ENCODE measurements at places on chromosomes 3 and 15.

DNA sequence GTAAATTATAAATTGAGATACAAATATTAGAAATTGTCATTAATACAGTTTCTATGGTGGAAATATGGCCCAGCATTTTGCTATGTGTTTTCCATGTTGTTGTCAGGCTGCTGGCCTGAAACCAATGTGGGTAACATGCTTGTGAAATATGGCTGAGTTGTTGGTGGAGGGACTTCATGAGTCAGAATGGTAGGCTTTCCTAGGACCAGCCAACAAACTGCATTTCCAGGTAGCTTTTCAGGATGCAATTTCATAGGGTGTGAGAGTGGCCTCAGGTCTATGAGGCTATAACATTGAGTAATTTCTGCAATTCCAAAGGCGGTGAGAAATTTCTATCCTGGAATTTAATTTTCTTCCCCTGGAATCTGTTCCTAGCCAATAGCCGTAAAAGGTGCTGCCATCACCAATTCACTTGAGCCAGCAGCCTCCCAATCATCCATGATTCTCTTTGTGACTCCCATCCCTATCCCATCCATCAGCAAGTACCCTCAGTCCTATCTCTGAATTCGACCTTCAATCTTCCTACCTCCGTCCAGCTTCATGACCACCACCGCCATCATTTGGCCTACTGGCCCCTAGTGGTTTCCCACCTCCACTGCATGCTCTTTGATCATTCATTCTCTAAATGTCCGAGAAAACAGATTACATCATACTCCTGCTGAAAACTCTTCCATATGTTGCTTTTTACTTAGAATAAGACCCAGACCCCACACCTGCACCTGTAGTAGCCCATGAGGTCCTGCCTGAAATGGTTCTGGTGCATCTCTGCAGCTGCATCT, 276.6 kb upstream of the CFAP20DC start:
- no peak for DNase-seq

DNA sequence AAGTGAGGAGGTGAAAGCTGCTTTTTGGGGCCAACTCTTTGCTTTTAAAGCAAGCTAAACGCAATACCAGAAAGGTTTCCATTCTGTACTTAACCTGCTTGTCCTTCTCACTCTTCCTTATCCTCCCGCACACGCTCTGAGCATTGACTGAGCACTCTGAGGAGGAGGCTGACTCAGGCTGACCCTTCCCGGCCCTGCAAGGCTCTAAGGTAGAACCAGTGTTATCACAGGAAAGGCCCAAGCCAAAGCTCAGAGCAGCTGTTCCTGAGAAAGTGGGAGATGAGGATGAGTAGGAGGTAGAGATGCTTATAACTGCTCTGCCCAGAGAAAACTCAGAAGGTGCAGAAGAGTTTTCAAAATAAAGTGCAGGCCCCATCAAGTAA, 2.3 kb downstream of the B3GNT5 start:
- DNase-seq: no peak

GRCh38 chr3:172101107-172101506, 61.7 kb downstream of the FNDC3B start:
- DNase-seq: peak; percentile 29

GRCh38 chr15:32871883-32872282, 154.1 kb downstream of the GREM1 start:
- no peak for DNase-seq

DNA sequence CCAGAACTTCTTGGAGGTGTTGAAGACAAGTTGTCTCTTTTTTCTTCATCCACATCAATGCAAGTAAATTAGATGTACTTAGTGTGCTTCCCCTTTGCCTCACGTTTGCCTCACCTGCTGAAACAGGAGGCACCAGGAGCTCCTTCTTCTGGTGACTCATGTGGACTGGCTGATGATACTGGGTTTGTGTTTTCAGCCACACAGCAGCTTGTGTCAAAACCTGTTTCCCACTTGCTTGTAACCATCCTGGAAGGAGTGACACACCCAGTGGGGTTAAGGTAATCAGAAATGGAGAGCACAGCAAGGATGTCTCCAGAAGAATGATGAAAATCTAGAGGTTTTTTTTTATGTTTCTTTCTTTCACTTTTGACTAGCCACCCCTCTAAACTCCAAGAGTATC, 143.3 kb upstream of the RBMS3 start:
- DNase-seq: no peak

GRCh38 chr15:55764398-55764797, 21.4 kb upstream of the PRTG start:
- no peak for DNase-seq

- peak; percentile 22 for DNase-seq
Measured at GRCh38 chr3:12556314-12556689, 585 bp upstream of the MKRN2 start.

GRCh38 chr15:48984021-48984710, 20.4 kb upstream of the SHC4 start:
- DNase-seq: no peak

DNA sequence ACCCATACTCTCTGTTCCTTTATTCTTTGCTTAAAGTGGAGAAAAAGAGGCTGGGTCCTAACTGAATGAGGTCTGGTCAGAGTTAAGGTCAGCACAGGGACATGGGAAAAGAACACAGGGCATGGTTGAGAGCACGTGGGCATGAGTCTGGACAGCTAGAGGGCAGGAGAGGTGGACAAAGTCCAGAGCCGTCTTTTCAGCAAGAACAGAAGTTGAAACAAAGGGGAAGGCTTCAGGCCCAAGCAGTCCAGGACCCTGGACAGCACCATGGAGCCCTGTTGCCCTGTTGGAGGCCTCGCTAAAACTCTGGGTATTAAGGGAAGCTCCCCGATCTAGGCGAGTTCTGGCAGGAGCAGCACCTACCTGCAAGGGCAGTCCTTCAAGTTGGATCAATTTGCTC, 50.7 kb downstream of the XYLB start:
- peak; percentile 44 for DNase-seq

DNA sequence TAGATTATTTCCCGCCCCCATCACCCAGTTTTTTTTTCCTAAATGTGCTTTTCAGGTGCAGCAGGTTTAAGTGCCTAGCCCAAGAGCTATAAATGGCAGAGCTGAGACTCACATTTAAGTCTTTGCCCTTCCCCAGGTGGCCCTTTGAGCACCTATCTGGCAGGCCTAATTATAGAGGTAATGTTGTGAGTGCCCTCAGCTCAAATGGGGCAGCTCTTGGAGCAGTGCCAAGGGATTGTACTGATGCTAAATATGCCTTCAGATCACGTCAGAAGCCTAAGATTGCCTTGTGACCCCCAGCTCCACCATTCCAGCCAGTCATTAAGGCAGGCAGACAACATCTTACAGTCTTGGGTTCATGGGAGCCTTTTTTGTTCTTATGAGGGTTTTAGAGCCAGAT, 159.5 kb downstream of the RPLP1 start:
- DNase-seq: no peak

GRCh38 chr15:29089731-29090616, 179.6 kb downstream of the NSMCE3 start:
- no peak for DNase-seq

DNA sequence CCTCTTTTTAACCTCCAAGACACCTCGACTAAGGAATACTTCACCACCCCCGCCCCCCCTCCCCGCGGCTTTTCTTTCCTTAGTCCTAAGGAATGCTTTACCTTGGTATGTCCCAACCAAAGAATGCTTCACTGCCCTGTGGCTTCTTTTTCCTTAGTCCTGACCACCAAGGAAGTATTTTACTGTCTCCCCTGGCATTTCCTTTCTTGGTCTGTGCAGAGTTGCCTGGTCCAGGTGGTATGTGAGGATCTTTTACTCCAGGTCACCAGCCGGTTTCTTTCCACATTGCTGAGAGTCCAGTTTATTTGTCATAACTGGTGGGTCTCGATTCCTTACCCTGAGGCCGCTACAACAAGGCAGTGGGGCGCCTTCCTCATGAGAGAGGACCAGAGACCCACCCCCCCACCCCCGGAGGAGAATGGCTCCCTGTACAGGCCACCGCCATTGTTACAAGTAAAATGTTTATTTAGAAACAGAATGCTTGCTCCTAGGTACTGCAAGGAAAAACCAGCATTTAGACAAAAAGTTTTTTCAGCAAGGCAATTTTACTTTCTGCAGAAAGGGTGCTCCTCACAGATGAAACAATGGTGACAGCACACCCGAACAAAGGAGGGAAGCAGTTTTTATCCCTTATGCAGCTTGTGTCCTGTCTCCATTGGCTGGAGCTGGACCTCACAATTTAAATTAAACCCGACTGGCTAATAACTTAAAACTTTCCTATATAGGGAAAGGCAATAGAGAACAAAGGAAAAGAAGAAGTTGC, 23.1 kb upstream of the MTHFS start:
- DNase-seq: no peak

- no peak for DNase-seq
Measured at GRCh38 chr15:38076786-38077185, 142.3 kb downstream of the TMCO5A start.

- peak; percentile 66 for DNase-seq
Measured at GRCh38 chr3:13282358-13282985, 137.7 kb downstream of the NUP210 start.

- no peak for DNase-seq
Measured at GRCh38 chr3:152321200-152321954, 52.6 kb downstream of the MBNL1 start.

DNA sequence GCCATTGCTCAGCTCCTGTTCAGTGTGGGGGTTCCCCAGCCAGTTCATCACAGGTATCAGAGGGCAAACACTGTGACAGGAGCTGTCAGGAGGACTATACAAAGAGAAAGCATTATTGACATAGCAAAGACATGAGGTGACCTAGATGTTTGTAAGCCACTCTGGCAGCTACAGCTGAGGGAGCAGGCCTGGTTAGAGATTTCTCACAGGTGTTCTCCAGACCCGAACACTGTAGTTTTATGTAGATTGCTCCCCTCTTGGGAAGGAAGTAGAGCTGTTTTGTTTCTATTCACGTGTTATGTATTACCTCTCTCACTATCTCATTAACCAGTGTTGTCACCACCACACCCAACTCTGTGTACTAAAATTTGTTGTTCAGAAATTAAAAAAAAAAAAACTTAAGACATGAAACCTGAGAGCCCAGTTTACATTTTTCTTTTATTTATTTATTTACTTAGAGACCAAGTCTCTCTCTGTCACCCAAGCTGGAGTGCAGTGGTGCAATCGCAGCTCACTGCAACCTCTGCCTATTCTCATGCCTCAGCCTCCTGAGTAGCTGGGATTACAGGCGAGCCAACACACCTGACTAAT, 123.7 kb downstream of the RBPMS2 start:
- peak; percentile 59 for DNase-seq
